NCI-H2171 treated with DMSO at 0.1 percent for 48 hours (cell line): ENCODE measurements at places on chromosomes 13 and 19.

DNA sequence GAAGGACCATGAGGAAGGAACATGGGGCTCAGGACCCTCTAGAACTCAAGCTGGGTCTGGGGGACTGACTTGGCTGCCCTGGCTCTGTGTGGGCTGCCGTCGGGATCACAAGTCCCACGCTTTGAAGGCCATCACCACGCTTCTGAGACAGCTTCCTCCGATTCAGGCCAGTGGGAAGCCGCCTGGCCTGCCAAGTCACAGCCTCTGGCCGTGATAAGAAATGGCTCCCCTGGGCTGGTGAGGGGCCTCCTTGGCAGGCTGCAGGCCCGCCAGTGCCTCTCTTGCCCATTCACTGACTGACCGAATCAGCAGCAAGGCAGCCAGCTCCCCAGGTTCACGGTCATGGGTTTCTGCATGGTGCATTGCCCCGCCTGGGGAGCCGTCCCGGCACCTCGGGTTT is 48.8 kb downstream of the COMP start:
- no peak for DNase-seq

DNA sequence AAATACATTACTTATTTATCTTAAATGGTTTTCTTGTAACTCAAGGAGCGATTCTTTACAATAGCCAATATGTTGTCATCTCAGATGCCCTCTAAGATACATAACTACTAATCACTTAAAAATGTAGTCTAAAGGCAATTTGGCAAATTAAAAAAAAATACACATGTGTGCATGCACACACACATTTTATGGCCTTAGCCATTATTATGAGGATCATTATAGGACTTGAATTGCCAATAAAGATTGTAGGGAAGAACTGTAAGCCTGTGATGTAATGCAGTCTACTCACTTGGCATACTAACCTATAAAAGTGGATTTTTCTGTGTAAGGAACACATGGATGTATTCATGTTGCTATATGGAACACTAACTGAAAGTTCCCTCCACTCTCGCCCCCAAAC is 274.3 kb downstream of the SHISA2 start:
- no peak for DNase-seq

- DNase-seq: no peak
These were observed 14.0 kb upstream of the ZNF780B start for GRCh38 chr19:40070058-40070457.

GRCh38 chr13:49958321-49958720 is 22.2 kb upstream of the SPRYD7 start:
- DNase-seq: no peak

- DNase-seq: peak; percentile 8
These were observed 1.4 kb upstream of the PRKD2 start for GRCh38 chr19:46718157-46718933.

- DNase-seq: peak; percentile 63
These were observed 216.1 kb upstream of the TMTC4 start for GRCh38 chr13:100890645-100891044.

DNA sequence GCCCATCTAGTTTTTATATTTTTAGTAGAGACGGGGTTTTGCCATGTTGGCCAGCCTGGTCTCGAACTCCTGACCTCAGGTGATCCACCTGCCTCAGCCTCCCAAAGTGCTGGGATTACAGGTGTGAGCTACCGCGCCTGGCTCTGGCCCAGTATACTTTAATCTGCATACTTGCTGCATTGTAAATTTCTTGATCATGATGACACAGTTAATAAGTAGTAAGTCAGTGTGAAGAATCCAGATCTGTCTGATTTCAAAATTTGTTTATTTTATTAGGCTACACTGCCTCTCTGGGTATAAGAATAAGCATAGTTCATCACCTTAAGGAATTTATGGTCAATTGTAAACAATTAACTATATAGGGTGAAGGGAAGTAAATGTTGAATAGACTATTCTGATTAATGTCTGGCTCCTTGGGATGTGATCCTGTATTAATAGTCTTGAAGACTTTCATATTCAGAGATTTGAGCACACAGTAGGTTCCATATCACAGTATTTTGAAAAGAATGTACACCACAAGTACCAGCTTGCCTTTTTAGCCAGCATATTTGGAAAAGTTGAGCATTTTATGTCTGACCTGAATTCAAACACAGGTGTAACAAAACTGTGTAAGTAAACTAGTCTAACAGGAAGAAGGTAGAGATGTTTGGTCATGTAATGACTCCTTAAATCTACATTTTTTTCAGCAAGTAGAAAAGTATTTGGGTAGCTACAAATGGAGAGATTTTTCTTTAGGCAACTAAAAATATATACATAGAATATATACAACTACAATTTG is 7.4 kb downstream of the ARHGAP35 start:
- DNase-seq: no peak

DNA sequence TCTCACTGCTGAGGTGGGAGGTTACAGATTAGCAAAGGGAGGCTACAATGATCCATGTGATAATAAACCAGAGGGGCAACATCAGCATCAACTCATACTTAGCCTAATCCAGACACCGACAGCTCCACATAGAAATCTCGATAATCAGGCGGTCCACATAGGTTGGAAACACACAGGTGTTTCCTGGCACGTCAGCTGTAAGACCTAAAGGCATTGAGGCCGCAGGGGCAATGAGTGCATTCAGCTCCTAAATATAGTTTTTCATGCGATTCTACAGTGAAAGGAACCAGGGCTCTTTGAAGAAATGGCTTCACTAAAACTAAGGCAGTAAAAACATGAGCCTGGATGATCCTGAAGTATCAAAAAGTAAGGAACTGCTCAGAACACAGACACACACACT is 19.3 kb downstream of the PLPP2 start:
- DNase-seq: no peak

DNA sequence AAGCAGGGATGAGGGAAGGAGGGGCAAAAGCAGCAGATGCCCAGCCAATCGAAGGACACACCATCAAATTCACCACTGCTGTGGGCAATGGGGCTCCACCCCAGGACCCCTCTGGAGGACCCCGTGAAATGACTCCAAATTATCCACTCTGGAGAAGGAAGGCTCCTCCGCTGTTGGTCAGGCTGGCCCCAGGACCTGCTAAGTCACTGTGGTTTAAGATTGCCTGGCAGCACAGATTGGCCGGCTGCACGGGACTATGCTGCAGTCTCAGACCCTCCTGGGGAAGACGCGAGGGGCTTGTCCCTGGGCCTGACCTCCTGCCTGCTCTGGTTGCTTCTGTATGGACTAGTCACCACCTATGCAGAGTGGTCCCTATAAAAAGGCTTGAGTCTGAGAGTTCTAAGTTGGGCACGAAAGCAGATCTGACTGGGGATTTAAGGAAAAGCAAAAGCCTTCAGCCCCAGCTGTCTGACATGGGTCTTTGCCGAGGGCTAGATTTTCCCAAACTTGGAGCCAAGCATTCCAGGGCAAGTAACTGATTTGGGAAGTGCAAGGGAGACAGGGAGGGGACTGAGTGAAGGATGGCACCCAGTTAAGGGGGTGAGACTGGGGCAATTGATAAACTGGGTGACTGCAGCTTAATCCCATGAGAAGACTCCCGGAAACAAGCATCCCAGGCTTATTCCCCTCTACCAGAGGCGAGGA is 91.7 kb downstream of the TSHZ3 start:
- no peak for DNase-seq

GRCh38 chr13:64248371-64249065 is 2832.9 kb upstream of the PCDH20 start:
- no peak for DNase-seq

DNA sequence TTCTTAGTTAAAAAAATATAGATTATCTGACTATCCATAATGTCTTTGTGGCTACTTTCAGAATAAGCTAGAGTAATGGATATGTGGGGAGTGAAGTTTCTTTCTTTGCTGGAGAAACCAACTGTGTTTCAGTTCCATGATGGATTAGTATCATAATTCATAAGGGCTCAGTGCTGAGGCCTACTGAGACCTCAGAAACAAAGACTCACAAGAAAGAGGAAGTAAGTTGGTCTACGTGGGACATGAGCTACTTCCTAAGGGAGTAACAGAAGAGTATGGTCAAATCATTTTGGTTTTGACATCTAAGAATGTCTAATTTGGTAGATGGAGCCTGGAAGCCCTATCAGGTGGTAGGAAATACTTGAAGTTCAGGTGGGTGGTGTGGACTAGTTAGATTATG is 99.0 kb upstream of the HTR2A start:
- DNase-seq: no peak
